Body of pancreas (tissue), 4 donors: ENCODE measurements at places on chromosomes 3 and 15. TPM values are rescaled to one million over a fixed set of nuclear protein-coding genes. Genes with fewer than 3 reads are reported as not detected.

DNA sequence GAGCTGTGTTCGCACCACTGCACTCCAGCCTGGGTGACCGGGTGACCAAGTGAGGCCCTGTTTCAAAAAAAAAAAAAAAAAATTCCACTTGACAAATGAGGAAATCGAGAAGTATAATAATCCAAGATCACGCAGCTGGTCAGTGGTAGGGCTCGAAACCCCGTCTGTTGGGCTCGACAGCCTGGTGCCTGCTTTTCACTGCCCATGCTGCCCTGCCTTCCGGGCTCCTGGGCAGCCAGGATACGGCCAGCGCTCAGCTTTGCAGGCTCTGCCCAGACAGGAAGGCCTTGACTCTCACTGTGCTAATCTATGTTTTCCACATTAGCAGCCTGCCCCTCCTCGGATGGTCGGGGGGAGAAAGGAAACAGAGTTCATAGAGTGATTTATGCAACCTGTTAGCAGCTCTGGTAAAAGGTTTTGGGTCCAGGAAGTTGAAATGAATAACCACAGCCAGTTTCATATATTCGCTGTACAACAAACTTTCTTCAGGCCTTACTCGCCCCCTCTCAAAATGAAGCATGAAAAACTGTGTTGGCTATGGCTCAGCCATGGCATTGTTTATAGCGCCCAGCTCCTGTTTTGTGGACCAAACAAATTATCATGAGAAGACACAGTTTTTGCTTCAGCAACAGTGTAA is 108.8 kb downstream of the XXYLT1 start:
- H3K4me3 ChIP-seq = no peak overlapping the region
- H3K36me3 ChIP-seq = no peaks in the 10 kb centered on the region
- H3K27ac ChIP-seq = peak overlapping the region; percentile 57
- no peaks in the 10 kb centered on the region for H3K27me3 ChIP-seq

- H3K4me1 ChIP-seq = peaks cover 10% of the 10 kb centered on the region
- H3K36me3 ChIP-seq = no peaks in the 10 kb centered on the region
- H3K4me3 ChIP-seq = no peak overlapping the region
- no peak overlapping the region for H3K27ac ChIP-seq
- H3K27me3 ChIP-seq = no peaks in the 10 kb centered on the region
Observed at GRCh38 chr15:99507016-99507503, 58.7 kb upstream of the MEF2A start.

DNA sequence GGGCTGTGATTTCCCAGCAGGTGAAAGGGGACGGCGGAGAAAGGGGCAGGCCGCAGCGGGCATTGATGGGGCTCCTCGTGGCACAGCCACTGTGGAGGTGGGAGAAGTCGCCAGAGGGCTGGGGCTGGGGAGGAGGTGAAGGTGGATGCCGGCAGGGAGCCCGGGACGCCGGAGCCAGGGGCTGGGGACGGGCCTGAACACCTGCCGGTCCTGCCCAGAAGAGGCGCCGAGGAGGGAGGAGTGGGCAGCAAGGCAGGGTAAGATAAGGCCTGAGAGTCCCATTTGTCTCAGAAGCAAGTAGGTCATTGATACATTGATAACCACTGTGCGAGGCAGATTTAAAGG is 571 bp upstream of the RARRES1 start:
- no peak for DNase-seq
- peaks cover 16% of the 10 kb centered on the region for H3K4me1 ChIP-seq
- H3K27me3 ChIP-seq = no peaks in the 10 kb centered on the region
- no peaks in the 10 kb centered on the region for H3K36me3 ChIP-seq

The B3GALNT1 gene
- 7.0 TPM for total RNA-seq

GRCh38 chr3:127475975-127476705 is 114.4 kb downstream of the TPRA1 start:
- H3K4me3 ChIP-seq = no peak overlapping the region
- no peaks in the 10 kb centered on the region for H3K27me3 ChIP-seq
- no peaks in the 10 kb centered on the region for H3K4me1 ChIP-seq
- H3K36me3 ChIP-seq = no peaks in the 10 kb centered on the region
- no peak for DNase-seq

The CADM2 gene
- 1.3 TPM for total RNA-seq

The FMN1 gene
- total RNA-seq = 17.1 TPM

- no peak overlapping the region for H3K4me3 ChIP-seq
- no peak for DNase-seq
- H3K27ac ChIP-seq = no peak overlapping the region
- H3K36me3 ChIP-seq = no peaks in the 10 kb centered on the region
Observed at GRCh38 chr3:14318646-14319045, 83.8 kb upstream of the SLC6A6 start.

GRCh38 chr3:107411779-107412178 is 34.5 kb downstream of the CCDC54 start:
- H3K4me1 ChIP-seq = no peaks in the 10 kb centered on the region
- no peak overlapping the region for H3K27ac ChIP-seq
- no peaks in the 10 kb centered on the region for H3K27me3 ChIP-seq
- DNase-seq = no peak
- no peak overlapping the region for H3K4me3 ChIP-seq
- no peaks in the 10 kb centered on the region for H3K36me3 ChIP-seq

DNA sequence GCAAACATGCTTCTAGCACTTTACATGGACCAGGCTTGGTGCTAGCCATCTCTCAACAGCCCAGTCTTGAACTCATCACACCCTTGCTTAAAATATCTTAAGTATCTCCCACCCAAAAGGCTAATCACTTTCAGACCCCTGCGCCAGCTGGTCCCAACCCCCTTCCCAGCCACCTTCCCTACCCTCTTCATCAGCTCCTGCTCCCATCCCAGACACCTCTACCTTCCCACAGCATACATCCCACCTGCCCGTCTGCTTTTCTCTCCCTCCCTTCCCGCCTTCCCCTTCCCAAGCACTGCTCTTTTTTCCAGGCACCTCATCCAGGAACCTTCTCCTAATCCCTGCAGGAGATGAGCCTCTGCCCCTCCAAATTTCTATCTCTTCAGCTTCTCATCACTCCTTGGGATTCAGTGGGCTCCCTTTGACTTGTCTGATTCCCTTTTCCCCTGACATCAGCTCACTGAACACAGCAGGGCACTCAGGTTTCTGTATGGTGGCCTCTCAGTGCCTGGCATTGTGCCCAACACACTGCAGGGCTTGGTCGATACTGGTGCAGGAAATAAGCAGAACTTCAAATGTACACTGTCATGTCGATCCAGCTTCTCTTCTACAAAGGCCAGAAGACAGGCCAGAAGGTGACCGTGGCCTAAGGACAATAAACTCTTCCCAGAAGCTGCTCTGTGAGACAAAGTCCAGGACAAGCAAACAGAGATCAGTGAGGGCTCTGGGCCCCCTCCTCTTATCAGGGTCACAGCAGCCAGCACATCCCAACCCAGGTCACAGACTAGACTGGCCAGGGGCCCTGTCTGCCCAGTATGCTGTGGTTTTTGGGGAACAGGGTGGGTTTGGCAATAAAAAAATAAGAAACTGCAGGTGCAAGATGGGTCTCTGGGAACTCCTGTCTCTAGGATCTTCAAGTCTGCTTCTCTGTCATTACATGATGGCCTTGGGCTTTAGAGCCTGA is 2.2 kb upstream of the ITIH1 start:
- no peak overlapping the region for H3K27ac ChIP-seq
- no peak overlapping the region for H3K4me3 ChIP-seq
- H3K36me3 ChIP-seq = no peaks in the 10 kb centered on the region
- H3K4me1 ChIP-seq = peaks cover 16% of the 10 kb centered on the region
- DNase-seq = peak; percentile 48

The SEMA6D gene
- 13.5 TPM for total RNA-seq

DNA sequence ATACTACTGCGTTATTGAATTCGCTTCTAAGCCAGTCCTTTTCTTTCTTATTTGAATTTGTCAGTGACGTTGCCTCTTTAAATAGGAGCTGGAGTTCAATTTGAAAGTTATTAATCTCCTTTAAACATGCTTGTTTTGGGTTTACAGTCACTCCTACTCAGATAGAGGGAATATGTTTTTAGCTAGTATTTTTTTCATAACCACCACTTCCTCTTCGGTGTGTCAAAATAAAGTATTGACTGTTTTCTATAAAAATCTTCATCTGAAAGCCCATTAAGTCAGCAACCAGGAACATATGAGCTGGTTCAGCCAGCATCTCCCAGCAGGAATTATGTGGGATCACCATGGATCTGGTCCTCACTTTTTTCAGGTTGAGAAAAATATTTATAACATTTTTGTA is 772.9 kb downstream of the DIPK2A start:
- H3K27ac ChIP-seq = no peak overlapping the region
- H3K4me1 ChIP-seq = no peaks in the 10 kb centered on the region
- H3K4me3 ChIP-seq = no peak overlapping the region
- H3K36me3 ChIP-seq = no peaks in the 10 kb centered on the region
- no peaks in the 10 kb centered on the region for H3K27me3 ChIP-seq
- DNase-seq = no peak
